ENCODE measurements at places on chromosomes 5 and 9. TPM values are rescaled to one million over a fixed set of nuclear protein-coding genes. Genes with fewer than 3 reads are reported as not detected.

The PHF24 gene
- total RNA-seq = not detected

The CAPSL gene
- not detected for total RNA-seq

The RNF183 gene
- total RNA-seq = not detected

The ATG12 gene
- 117 TPM for total RNA-seq

The ZNF454 gene
- total RNA-seq = under 0.01 TPM

The PCDHGB1 gene
- total RNA-seq = 3.3 TPM

The FAT2 gene
- total RNA-seq = under 0.01 TPM

The EQTN gene
- total RNA-seq = not detected

DNA sequence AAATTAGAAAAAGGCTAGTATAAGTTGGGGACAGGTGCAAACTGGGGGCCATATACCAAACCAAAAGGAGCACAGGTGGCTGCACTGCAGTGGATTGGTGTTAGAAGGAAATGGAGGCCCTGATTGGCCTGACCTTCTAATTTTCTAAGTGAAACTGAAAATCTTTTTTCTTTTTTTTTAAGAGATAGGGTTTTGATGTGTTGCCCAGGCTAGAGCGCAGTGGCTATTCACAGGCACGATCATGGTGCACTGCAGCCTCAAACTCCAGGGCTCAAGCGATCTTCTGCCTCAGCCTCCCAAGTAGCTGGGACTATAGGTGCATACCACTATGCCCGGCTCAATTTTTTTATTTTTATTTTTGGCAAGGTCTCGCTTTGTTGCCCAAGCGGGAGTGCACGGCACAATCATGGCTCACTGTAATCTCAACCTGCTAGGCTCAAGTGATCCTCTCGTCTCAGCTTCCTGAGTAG lies 9.8 kb upstream of the CCDC69 start:
- H3K27ac ChIP-seq = no peak overlapping the region
- H3K27me3 ChIP-seq = peaks cover 37% of the 10 kb centered on the region
- H3K4me3 ChIP-seq = no peak overlapping the region
- H3K36me3 ChIP-seq = no peaks in the 10 kb centered on the region

DNA sequence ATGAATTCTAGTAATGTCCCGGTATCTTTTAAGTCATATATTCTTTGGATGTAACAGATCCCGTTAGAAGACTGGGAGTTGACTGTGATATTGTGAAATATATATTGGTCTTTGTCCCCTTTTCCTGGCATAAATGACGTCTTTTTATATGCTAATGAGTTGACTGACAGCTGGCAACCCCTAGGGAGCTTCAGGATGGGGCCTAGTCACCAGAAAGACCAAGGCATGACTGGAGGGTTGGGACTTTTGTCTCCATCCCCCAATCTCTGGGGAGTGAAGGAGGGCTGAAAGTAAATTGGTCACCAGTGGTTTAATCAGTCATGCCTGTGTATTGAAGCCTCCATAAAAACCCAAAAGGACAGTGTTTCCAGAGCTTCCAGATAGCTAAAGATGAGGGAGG lies 241.6 kb downstream of the PJA2 start:
- H3K4me1 ChIP-seq = no peaks in the 10 kb centered on the region
- DNase-seq = no peak
- no peaks in the 10 kb centered on the region for H3K27me3 ChIP-seq
- no peak overlapping the region for H3K4me3 ChIP-seq
- H3K36me3 ChIP-seq = no peaks in the 10 kb centered on the region

GRCh38 chr9:21660976-21661375 lies 141.5 kb upstream of the MTAP start:
- no peaks in the 10 kb centered on the region for H3K27me3 ChIP-seq
- H3K4me1 ChIP-seq = peaks cover 5% of the 10 kb centered on the region
- DNase-seq = no peak
- no peaks in the 10 kb centered on the region for H3K36me3 ChIP-seq
- H3K4me3 ChIP-seq = no peak overlapping the region

- no peak overlapping the region for H3K27ac ChIP-seq
- H3K4me3 ChIP-seq = no peak overlapping the region
- no peaks in the 10 kb centered on the region for H3K27me3 ChIP-seq
- H3K36me3 ChIP-seq = no peaks in the 10 kb centered on the region
Measured at GRCh38 chr5:111158105-111158744, 66.0 kb upstream of the CAMK4 start.

- peaks cover 10% of the 10 kb centered on the region for H3K4me1 ChIP-seq
- no peak overlapping the region for H3K4me3 ChIP-seq
- no peak overlapping the region for H3K27ac ChIP-seq
- H3K27me3 ChIP-seq = no peaks in the 10 kb centered on the region
Measured at GRCh38 chr5:60517850-60518249, 182.1 kb downstream of the DEPDC1B start.

- peaks cover 18% of the 10 kb centered on the region for H3K4me1 ChIP-seq
- no peak overlapping the region for H3K4me3 ChIP-seq
- H3K27me3 ChIP-seq = no peaks in the 10 kb centered on the region
- peak overlapping the region; percentile 72 for H3K27ac ChIP-seq
- no peaks in the 10 kb centered on the region for H3K36me3 ChIP-seq
Measured at GRCh38 chr9:115133649-115134048, 15.7 kb upstream of the TNC start.

- H3K27me3 ChIP-seq = no peaks in the 10 kb centered on the region
- H3K4me1 ChIP-seq = peaks cover 18% of the 10 kb centered on the region
- H3K36me3 ChIP-seq = no peaks in the 10 kb centered on the region
- H3K4me3 ChIP-seq = no peak overlapping the region
- no peak for DNase-seq
Measured at GRCh38 chr9:114853071-114853855, 47.4 kb upstream of the TNFSF15 start.

DNA sequence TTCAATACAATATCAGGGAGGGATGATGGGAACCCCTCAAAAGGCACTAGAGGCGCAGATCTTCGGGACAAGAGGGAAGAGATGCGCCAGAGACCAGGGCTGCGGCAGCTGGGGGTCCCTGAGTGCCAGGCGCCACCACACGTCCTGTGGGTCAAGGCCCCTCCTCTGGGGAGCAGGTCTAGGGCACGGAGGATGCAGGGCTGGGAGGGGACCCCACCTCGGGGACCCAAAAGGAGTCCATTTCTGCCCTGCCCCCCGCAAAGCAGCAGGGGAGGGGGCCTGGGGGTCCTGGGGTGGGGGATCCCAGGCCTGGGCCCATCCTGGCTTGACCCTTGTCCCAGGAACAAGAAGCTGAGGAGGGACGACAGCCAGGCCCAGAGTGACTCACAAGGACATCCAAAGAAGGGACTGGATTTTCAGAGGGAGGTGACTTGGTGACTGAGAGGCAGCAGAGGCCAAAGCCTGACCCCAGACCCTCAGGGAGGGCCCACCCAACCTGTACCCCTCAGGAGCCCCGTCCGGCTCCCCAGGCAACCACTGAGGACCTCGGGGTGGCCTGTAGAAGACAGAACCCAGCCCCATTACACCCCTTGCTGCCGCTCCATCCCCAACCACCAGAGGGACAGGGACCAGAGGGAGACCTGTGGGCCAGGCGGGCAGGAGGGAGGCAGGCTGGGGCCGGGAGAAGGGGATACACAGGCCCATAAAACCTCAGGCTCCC lies 54.2 kb downstream of the LRSAM1 start:
- peaks cover 77% of the 10 kb centered on the region for H3K36me3 ChIP-seq
- H3K27me3 ChIP-seq = no peaks in the 10 kb centered on the region
- peaks cover 7% of the 10 kb centered on the region for H3K4me1 ChIP-seq
- DNase-seq = no peak
- 0 out of 2 replicates have a peak overlapping the region, but pooled peaks have one; percentile 14 for H3K27ac ChIP-seq

DNA sequence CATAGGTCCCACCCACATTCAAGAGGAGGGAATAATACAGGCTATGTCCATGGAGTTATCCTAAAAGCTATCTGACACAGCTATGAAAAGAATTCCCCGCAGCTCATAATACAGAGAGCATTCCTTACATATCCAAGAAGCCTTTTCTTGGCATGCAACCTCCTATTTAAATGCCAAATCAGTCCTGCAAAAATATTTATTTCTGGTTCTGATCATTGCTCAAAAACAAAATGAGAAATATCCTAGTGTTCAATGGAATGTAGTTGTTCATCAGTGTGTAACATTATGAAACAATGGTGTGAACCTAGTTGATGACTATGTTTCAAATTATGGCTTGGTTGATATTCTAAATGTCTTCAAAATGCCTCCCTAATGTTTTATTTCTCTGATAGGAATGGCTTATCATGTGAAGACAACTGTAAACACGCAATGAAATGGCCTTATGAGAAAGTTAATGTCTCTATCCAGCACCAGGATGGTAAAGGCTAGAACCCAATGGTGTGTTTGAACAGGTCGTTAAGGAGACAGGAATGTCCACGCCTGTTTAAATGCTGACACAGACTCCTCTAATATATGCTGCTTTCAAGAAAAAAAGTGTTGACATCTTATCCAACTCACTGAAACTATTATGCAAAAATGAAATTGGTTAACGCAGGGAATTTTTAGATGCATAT lies 126.7 kb upstream of the CDH6 start:
- no peaks in the 10 kb centered on the region for H3K27me3 ChIP-seq
- peak; percentile 62 for DNase-seq
- no peak overlapping the region for H3K27ac ChIP-seq
- H3K36me3 ChIP-seq = no peaks in the 10 kb centered on the region

- DNase-seq = peak; percentile 52
- no peak overlapping the region for H3K27ac ChIP-seq
- no peak overlapping the region for H3K4me3 ChIP-seq
Measured at GRCh38 chr5:98397081-98397480, 376.4 kb upstream of the RGMB start.

- H3K4me3 ChIP-seq = no peak overlapping the region
- no peaks in the 10 kb centered on the region for H3K36me3 ChIP-seq
- H3K27ac ChIP-seq = no peak overlapping the region
- peak; percentile 35 for DNase-seq
Measured at GRCh38 chr5:145941448-145942130, 5.2 kb downstream of the SH3RF2 start.

DNA sequence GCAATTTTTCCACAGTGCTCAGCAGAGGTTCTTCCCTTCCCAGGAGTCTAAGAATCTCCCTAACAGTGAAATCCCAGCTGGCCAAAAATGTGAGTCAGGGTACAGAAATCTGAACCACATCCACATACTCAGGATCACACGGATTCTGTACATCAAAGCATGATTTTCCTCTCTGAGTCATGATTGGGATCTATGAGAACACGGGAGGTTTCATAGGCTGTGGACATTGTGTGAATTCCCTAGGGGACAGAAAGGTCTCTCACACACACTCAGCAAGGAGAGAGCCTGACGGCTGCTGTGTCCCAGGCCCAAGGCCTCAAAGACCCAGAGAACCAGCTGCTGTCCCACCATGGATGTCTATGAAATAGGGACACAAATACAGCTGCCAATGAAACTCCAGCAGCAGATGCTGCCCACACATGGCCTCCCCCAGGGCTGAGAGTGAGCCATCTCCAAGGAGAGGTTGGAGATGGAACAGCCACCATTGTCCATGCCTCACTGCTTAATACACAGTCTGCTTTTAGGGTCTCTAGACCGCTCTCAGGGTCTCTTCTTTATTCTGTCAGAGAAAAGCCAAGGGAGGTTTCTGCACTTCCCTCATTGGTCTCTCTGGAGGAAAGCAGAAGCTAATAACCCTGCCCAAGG lies 102.7 kb downstream of the ADAMTS12 start:
- H3K27ac ChIP-seq = peak overlapping the region; percentile 60
- no peaks in the 10 kb centered on the region for H3K36me3 ChIP-seq
- peak; percentile 100 for DNase-seq
- peaks cover 14% of the 10 kb centered on the region for H3K4me1 ChIP-seq
- H3K4me3 ChIP-seq = no peak overlapping the region

DNA sequence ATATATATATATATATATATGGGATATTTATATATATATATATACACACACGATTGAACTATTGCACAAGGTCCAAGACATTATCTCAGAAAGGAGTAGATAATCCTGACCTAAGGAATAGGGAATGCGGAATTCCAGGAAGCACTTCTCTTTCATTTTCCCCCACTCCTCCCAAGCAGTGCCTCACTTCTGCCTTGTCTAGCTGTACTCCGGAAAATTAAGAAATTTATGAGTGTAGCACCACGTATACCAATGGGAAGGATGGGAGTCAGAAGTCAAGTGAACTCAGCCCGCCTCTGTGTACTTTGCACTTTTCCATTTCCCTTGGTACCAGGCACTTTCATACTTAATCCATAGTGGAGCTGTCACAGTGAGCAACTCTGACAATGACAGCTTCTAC lies 10.9 kb downstream of the SLC36A1 start:
- no peak overlapping the region for H3K27ac ChIP-seq
- no peak overlapping the region for H3K4me3 ChIP-seq
- no peak for DNase-seq
- H3K36me3 ChIP-seq = peaks cover 3% of the 10 kb centered on the region
- H3K4me1 ChIP-seq = peaks cover 6% of the 10 kb centered on the region
- H3K27me3 ChIP-seq = no peaks in the 10 kb centered on the region

GRCh38 chr9:136860529-136860928 lies 5.6 kb downstream of the EDF1 start:
- H3K27ac ChIP-seq = no peak overlapping the region
- no peak for DNase-seq
- no peaks in the 10 kb centered on the region for H3K27me3 ChIP-seq
- H3K4me1 ChIP-seq = peaks cover 12% of the 10 kb centered on the region

GRCh38 chr5:151028717-151029116 lies 8.3 kb downstream of the GPX3 start:
- peaks cover 48% of the 10 kb centered on the region for H3K36me3 ChIP-seq
- H3K4me3 ChIP-seq = no peak overlapping the region
- H3K27ac ChIP-seq = no peak overlapping the region
- peaks cover 4% of the 10 kb centered on the region for H3K4me1 ChIP-seq
- no peaks in the 10 kb centered on the region for H3K27me3 ChIP-seq

DNA sequence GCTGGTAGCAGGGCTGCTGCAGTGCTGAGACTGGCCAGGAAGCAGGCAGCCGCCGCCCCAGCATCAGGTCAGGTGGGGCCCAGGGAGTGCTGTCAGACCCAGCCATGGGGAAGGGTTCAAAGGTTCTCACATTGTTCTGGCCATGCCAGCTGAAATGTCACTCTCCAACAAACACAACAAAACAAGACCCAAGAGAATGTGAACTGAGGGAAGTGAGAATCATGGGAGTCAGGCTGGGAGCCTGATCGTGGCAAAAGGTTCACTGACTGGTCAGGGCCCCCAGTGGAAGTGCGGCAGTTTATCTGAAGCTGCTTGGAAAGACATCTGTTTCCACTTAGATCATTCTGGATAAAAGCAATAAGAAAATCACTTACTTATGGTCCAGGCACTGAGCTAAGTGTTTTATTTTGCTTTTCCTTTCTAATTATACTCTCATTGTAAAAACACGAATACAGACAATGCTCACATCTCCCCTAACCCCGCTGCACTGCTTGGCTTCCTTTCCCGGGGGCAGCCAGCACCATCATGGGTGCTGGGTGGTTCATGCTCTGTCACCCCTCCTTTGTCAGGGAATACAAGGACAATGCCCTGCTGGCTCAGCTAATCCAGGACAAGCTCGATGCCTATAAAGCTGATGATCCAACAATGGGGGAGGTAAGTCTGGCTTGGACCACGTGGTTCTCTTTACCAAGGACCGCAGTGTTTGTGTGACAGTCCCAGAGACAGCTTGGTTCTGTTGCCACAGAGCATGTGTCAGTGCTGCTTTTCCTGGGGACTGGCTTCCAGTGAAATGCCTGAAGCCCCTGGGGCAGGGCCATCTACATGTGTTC lies 41.9 kb upstream of the CFAP157 start:
- H3K4me3 ChIP-seq = no peak overlapping the region
- no peak overlapping the region for H3K27ac ChIP-seq
- peak; percentile 13 for DNase-seq
- H3K36me3 ChIP-seq = peaks cover 38% of the 10 kb centered on the region
- H3K4me1 ChIP-seq = peaks cover 7% of the 10 kb centered on the region
- no peaks in the 10 kb centered on the region for H3K27me3 ChIP-seq

Data from IMR-90 (cell line).